Fibroblast of villous mesenchyme (primary cell): ENCODE measurements at places on chromosomes 7 and 10. TPM values are rescaled to one million over a fixed set of nuclear protein-coding genes. Genes with fewer than 3 reads are reported as not detected.

Gene RET
- 0.43 and 1.3 TPM in 2 replicates for total RNA-seq

Gene SMKR1
- not detected in 2 replicates for total RNA-seq

Gene MICALL2
- total RNA-seq, result 25.4 and 34.5 TPM in 2 replicates

Gene EBF3
- total RNA-seq, result 0.32 and 6.0 TPM in 2 replicates

Gene PDZD7
- 1.7 and 1.9 TPM in 2 replicates for total RNA-seq

Gene DNA2
- 9.7 and 13.0 TPM in 2 replicates for total RNA-seq

Gene GPER1
- total RNA-seq, result 1.9 and 2.6 TPM in 2 replicates

Gene SLC26A5
- not detected in 2 replicates for total RNA-seq

Gene PTTG1IP2
- total RNA-seq, result not detected in 2 replicates
